ENCODE measurements at places on chromosomes 2 and 18.

DNA sequence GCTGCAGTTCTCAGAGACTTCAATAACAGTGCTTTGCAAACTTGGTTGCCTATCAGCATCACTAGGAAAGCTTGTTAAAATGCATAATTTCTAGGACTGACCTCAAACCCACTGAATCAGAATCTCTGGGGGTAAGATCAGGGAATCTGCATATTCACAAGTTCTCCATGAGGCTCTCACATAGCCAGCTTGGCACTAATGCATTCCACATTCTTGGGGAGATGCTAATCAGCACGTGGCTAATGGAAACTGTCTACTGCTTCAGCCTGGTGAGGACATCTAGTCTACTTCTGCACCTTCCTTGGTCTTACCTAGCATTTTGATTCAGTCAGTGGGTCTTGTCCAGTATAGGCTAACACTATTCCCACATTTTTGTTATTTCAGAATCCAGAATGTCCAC lies 56.3 kb downstream of the RBKS start:
- DNase-seq = no peak

DNA sequence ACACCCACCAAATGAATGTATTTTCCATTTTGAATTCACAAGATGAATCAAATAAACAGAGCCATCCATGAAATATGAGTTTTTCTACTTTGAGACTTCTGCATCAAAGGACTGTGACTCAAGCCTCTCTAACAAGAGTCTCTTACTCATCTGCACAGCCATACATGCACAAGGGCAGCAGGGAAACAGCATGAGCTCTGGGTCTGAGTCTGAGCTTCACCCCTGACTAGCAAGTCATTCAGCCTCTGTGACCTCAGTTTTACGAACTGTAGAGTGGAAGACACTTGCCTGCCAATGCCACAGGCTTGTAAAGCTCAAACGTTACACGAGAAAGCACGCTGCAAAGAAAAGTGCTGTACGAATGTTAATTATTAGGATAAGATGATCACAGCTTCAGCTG lies 42.9 kb downstream of the MREG start:
- DNase-seq = no peak

- DNase-seq = no peak
Measured at GRCh38 chr2:190628591-190629319, 20.1 kb upstream of the NAB1 start.

DNA sequence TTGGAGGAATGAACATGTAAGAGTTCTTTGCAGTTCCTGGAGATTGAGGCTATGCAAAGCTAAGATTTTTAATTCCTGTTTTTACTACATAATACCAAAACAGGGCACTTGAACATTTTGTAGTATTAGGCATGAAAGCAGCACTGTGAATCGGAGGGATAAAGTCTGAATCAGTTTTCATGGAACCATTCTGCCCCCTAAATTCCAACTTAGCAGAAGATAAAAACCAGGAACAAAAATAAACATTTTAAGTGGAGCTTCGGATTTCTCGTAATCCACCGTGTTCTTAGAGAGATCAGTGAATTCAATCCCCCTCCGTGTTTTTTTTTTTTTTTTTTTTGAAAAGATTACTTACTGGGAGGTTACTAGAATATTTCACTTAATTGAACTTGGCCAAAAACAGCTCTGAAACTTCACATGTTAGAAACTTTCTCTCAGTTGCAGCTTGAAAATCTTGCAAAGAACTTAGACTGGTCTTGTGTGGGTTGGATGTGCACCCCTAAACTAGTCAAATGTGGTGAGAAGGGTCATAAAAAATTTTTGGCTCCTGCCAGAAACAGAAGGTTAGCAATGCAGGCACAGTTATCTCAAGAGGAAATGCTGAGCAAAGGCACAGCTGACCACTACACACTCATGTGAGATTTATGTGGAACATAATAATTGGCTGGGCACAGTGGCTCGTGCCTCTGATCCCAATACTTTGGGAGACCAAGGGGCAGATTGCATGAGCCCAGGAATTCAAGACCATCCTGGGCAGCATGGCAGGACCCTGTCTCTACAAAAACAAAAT lies 145.4 kb upstream of the RNF152 start:
- no peak for DNase-seq

- DNase-seq = no peak
Measured at GRCh38 chr2:176285321-176285720, 16.1 kb downstream of the MTX2 start.
